Activated CD8-positive, alpha-beta T cell treated with anti-CD3 and anti-CD28 coated beads for 36 hours (primary cell): ENCODE measurements at places on chromosomes 2 and 18. TPM values are rescaled to one million over a fixed set of nuclear protein-coding genes. Genes with fewer than 3 reads are reported as not detected.
A peak's percentile ranks its signal among the peaks of the same experiment; 100 is the strongest.

- DNase-seq: no peak
These were observed 696.1 kb downstream of the METTL4 start for GRCh38 chr18:1875219-1875618.

DNA sequence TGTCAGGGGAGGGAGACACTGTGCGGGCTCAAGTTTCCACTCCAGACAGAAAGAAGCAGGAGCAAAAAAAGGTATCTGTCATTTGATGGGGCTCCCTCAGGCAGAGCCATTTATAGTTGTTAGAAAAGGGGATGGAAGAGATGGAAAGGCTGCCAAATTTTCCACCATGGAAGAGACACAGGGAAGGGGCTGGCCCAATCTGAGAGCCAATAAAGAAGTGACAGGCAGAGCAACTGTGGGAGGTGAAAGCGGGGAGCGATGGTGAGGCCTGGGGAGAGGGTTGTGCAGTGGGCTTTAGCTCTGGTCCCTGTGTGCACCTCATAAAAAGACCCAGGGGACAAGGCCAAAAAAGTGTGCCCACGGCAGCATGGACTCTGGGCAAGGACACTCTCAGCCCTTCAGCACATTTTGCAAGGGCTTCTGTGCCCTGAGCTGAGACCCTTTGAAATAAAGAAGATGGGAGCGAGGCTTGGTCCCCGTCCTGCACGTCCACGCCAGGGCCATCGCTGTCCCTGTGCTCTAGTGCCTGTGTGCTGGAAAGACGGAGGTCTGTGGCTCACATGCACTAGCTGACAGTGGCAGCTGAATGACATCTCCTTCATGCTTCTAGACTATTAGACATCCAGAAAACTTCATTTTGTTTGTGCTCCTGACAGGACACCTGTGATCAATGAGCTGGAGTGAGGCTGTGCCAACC lies 456.7 kb upstream of the HS6ST1 start:
- DNase-seq: no peak

GRCh38 chr18:29383311-29384273 lies 1206.7 kb upstream of the CDH2 start:
- no peak for DNase-seq

- no peak for DNase-seq
These were observed 114.2 kb downstream of the RBMS1 start for GRCh38 chr2:160379399-160379798.

- DNase-seq: no peak
These were observed 96.2 kb upstream of the RMP24 start for GRCh38 chr18:35876243-35876642.

- no peak for DNase-seq
These were observed 352.4 kb downstream of the SOCS6 start for GRCh38 chr18:70641156-70641775.

DNA sequence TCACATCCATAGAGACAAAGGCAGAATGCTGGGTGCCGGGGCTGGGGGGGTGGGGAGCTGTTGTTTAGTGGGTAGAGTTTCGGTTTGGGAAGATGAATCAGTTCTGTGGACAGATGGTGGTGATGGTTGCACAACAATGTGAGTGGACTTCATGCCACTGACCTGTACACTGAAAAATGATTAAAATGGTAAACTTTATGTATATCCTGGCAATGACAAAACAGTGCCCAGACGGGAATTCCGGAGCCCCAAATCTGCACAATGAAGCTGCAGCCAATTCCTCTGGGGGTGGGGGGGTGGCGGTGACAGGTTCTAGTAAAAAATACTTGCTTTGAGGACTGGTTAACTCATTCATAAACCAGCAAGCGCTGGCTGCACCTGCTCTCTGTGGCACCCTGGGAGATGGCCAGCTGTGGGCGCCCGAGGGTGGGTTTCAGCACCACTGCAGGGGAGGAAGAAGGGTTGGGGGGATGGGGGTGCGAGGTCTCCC lies 81.8 kb upstream of the HPCAL1 start:
- DNase-seq: no peak

GRCh38 chr2:70627211-70627898 lies 73.7 kb upstream of the TGFA start:
- no peak for DNase-seq

DNA sequence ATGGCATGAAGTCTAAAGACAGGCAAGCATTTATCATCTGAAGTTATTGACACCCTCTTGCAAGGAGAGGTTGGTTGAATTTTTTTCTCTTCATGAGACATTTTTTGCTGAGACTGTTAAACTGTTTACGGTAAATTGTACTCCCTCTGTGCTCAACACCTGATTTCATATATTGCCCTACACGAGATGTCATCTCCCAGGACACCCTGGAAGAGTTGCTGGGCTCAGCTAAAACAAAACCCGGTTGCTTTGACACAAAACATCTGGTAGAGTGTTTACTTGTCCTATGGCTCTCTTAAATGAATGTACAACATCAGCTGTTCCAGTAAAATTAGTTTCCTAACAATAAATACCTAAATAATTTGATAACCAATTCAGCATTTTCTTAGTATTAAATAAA lies 533.8 kb downstream of the SOCS6 start:
- DNase-seq: no peak

Gene ITPRID2
- 42.5 TPM for total RNA-seq

Gene PTPRN
- 0.92 TPM for total RNA-seq

Gene IL36B
- not detected for total RNA-seq

Gene LYPD6
- total RNA-seq: not detected

DNA sequence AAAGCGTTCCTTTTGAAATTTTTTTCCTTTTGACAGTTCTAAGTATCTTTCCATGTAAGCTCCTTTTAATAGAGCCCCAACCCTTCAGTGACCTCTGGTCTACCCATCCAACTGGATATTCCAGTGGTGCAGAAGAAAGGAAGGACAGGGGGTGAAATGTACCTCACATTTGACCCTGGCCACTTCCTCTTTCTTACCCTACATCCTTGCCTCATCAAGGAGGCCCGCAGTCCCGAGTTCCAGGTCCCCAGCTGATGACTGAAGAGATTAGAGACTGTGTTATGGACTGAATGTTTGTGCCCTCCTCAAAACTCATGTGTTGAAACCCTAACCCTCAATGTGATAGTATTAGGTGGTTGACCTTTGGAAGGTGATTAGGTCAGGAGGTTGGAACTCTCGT lies 158.1 kb downstream of the RBM43 start:
- no peak for DNase-seq

Gene ADGRF3
- total RNA-seq: 5.7 TPM

DNA sequence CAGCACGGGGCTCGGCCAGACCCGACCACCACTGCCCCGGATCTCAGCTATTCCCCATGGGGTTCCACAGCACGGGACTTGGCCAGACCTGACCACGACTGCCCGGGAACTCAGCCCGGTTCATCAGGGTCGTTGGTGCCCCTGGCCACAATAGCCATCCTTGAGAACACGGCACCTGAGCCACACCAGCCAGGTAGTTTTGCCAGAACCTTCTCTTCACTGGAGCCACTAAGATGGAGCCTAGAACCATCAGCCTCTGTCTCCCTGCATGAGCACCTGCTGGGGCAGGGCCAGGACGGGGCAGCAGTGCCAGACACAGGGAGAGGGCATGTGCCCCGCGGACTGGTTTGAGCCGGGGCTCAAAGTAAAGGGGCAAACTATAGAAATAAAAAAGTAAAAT lies 11.4 kb upstream of the KCNG2 start:
- no peak for DNase-seq

DNA sequence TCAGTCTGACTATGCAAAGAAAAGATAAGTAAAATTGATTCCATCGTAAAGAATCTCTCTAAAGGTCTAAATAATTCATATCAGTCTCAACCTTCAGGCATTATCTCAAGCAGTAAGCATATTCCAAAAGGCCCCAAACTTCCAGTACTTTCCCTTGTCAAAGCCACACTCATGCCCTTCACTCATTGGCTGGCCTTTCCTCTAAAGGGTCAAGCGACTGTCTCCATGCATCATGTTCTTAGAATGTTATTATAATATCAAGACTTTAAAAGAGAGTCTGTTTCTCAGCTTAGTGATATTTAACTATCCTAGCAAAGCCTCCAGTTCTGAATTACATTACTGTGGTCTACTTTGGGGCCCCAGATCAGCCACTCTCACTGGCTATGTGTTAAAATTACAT lies 271.3 kb downstream of the MREG start:
- DNase-seq: no peak

DNA sequence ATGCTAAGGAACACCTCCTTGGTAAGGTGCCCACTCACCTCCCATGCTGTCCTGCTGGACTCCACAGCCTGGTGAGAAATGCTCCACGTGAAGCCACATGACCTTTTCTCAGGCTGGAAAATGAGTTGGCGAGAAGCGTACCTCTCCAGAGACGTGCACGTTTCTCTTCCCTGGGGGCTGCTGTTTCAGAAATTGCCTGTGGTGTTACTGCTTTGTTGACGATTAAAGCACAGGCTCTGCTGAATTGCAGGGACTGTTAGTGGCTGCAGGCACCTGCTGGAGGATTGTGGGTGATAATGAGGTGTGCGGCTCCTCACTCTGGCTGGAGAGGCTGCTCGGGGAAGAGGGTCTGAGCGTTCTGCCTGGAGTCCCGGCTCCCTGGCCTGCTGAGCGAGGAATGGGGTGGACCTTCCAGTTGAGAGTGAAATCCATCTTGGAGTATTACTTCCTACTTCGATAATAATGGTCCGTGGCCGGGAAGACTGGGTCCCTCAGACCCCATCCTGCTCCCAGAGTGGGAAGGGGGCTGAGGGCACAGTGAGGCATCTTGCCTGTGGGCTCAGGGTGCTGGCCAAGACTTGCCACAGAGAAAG lies 199.3 kb upstream of the HDAC4 start:
- DNase-seq: no peak

Gene APCDD1
- total RNA-seq: not detected

- DNase-seq: no peak
These were observed 36.5 kb downstream of the GALNT14 start for GRCh38 chr2:31101701-31102100.

Gene CBLN2
- not detected for total RNA-seq

GRCh38 chr2:240620149-240620731 lies 5.0 kb upstream of the GPR35 start:
- no peak for DNase-seq

Gene MEIS1
- not detected for total RNA-seq

- no peak for DNase-seq
These were observed 1.4 kb downstream of the NCL start for GRCh38 chr2:231462729-231463465.

DNA sequence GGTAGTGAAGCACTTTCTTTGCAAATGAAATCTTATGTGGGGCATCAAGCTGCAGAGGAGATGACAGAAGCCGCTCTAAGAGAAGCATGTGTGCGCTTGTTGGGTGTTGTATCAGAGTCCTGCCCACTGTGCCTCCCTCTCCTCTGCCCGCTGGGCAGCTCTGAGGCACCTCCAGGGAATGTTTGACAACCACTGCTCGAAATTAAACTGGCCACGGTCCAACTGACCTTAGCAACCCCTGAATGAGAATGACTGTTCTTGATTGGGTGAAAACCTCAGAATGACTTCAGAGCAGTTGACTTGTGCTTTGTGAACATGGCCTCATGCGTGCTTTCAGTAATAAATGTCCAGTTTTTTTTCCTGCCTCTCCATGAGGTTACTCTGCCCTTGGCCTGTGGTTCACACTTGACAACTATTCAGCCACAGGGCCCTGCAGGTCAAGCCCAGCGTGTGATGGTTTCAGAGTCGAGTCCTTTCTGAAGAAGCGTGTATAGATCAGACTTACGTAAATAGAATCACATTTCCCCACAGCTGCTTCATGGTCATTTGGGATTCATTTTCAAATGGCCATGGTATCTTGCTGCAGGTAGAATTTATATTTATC lies 94.9 kb downstream of the SLC4A3 start:
- no peak for DNase-seq

- peak; percentile 45 for DNase-seq
These were observed 94.6 kb downstream of the CD8B2 start for GRCh38 chr2:106581755-106582147.

DNA sequence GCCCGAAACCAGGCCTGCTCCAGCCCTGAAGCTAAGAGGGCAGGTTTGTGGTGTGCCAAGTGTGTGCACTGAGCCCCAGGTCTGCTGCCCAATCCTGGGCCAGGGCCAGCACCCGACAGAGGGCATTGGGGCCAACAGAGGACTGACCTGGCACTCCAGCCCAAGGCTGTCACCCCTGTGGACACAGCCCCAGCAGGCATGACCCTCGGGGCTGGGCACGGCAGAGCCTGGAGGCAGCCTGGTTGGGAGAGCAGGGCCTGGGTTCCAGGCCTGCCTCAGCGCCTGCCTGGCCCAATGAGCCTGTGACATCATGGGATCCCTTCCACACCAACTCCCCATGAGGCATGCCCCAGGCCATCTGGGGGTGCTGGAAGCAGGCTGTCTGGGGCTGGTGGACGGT lies 10.8 kb upstream of the SNED1 start:
- no peak for DNase-seq

- DNase-seq: no peak
These were observed 131.4 kb downstream of the CDH20 start for GRCh38 chr18:61464551-61465142.

DNA sequence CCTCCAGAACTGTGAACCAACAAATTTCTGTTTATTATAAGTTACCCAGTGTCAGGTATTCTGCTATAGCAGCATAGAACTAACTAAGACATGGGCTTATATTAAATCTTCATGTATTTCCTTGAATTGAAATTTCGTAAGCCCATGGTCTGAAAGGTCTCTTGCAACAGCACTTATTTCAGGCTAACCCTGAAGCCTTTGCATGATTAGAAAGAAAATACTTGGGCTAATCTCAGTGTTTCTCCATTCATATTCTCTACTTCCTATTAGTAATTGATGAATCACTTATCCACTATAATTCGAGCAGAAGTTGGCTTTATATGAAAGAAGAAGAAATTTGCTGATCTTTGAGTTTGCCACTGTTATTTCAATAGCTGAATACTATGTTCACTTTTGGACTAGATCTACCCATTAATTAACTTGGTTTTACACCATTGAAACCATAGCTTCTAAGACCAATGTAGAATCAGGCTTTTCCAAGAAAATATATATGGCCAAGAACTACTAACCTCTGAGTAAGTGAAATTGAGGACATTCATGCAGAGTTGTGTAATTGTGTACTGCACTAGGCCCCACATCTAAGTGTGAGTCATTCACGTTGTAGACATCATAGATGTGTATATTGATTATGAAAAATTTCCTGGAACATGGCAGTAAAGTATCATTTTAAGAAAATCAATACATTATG lies 731.6 kb downstream of the SOCS6 start:
- no peak for DNase-seq

DNA sequence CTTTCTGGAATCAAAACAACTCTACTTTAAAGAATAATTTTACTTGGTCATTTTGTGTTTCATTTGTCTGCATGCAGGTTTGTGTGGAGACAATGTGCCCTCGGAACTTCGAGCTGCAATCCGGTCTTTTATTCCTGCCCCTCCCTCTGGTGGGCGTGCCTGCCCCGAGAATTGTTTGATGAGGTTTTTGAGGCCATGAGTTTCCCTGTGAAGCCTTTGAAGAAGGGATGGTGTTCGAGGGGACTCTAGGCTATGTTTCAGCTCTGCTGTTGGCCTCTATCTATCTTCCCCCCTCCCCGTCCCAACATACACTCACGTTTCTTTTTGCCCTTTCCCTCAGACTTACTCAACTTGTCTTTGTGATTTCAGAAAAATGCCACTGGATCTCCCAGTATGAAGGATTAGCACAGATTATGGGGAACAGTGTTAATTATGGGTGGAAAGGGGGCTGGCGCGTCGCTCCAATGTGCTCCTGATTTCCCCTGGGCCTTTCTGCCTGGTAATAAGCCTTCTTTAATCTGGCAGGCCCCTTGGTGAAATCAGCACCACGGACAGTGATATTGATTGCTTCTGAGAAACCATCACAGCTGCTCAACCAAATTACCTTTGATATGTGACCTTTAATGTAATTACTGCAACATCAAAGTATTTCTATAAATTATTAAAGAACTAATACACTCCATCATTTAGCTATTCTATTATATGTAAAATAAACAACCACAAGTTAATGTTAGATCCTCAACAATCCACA lies 82.2 kb downstream of the CELF4 start:
- peak; percentile 15 for DNase-seq

- DNase-seq: peak; percentile 83
These were observed 108.7 kb downstream of the UXS1 start for GRCh38 chr2:106085181-106085940.
